ENCODE measurements at places on chromosomes 5 and 9.

DNA sequence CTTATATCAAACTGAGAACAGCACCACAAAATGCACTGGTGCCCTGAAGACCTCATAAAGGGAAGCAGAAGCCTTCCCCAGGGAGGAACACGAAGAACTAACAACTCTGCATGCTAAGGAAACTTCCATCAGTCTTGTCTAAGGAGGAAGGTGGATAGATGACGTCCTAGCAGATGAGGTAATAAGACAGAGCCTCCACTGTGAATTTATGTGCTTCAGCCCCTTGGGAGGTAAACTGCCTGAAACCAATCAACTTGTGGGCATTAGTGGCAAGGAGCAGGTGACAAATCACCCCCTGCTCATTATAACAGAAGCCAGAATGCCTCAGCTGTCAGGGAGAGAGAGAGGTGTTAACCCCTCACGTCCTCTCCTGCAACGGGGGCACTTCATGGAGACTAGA lies 48.9 kb upstream of the SPIN1 start:
- DNase-seq: no peak

- no peak for DNase-seq
Observed at GRCh38 chr5:589173-589572, 23.0 kb upstream of the CEP72 start.

GRCh38 chr5:36720688-36721087 lies 114.3 kb downstream of the SLC1A3 start:
- no peak for DNase-seq

DNA sequence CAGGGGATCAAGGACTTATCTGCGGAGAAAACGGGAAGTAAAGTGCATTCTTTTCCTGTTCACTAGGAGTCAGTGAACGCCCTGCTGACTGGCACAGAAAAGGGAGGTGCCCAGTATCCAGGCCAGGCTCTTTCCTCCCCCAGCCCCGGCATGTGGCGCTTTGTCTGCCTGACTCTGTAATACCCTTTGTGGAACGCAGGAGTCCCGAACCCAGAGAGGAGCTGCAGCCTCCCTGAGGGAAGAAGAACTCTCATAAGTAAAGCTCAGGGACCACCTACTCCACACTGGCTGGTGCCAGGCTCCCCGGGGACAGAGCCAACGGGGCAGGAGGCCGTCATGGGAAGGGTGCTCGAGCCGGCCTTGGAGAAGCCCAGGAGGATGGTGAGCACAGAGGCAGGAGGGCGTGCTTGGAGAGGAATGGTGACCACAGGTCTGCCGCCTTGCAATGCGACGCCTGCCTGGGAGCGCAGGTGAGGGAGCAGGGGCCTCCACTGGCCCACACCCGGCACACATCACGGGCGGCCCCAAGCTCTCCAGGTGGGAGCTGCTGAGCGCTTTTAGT lies 31.5 kb downstream of the VAV2 start:
- no peak for DNase-seq

DNA sequence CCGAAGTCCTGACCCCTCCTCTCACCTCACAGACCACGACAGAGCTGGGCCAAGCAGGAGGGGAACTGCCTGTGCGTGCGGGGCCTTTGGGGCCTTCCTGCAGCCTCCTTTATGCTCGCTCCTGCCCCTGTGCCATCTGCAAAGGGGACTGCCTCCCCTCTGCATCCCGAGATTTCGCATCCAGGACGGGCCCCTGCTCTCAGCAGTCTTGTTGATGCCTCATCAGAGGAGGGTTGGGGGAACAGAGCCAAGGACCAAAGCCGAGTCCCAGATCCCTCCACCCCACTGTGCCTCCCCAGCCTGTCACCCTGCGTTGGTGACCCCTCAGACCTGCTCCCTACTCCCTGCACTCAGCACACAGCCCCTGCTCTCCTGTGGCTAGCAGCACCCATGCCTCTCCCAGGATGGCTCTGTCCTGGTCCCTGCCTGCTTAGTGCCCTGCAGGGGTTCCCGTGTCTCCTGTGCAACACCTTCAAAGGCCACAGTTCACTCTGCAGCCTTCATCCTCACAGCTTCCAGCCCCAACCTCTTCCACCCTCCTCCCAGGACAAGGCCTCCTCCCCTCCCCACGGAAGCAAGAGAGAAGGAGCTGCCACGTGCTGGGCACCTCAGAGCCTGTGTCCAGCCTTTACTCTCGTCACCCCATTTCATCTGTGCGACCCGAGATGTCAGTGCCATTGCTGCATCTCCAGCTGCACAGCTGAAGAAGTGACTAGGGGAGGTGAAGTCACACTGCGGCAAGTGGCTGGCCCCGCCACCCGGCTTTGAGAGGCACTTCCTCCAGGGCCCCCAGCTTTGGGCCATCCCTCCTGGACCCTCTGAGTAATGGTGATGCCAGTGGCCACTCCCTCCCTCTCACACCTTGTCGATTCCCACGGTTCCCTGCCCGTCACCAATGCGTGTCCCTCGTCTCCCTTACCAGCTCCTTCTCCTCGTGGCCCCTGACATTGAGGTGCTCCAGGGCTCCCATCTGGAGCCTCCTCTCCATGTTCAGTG lies 62.6 kb upstream of the LRRTM2 start:
- no peak for DNase-seq

GRCh38 chr5:14357851-14358250 lies 214.7 kb downstream of the TRIO start:
- DNase-seq: no peak
